NCI-H1105 treated with DMSO at 0.1 percent for 48 hours (cell line): ENCODE measurements at places on chromosomes 7 and 10.

DNA sequence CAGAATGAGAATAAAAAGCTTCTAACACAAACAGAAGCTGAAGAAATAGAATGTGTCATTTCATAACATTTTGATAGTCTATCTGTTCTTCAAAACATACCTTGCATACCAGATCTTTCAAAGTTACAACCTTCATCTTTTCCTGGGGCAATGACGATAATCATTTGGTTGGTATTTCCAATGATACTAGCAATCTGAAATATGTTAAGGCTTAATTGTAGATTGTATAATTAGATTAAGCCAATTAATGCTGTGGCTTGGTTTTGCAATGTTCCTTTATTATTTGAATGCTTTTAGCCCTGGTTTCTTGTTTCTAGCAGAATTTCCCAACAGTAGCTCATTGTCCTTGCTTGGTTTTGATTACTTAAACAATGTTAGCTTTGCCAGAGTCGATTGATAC is 84.6 kb downstream of the CABCOCO1 start:
- no peak for DNase-seq

DNA sequence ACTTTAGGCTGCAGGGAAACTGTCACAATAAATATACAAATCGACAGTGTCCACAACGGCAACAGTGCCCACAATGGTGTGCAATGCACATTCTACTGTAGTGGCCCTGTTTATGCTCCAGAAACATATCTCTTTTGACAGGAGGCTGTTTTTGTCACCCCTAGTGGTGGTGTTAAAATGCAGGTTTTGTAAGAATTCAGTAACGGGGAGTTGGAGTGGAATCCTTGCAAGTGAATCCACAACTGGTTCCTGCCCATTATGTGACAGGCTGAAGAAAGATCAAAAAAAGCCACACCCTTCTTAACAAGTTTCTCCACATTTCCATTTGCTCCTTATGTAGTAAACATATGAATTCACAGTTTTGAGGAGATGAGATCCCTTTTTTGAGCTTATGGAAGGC is 58.5 kb downstream of the BEND7 start:
- no peak for DNase-seq

DNA sequence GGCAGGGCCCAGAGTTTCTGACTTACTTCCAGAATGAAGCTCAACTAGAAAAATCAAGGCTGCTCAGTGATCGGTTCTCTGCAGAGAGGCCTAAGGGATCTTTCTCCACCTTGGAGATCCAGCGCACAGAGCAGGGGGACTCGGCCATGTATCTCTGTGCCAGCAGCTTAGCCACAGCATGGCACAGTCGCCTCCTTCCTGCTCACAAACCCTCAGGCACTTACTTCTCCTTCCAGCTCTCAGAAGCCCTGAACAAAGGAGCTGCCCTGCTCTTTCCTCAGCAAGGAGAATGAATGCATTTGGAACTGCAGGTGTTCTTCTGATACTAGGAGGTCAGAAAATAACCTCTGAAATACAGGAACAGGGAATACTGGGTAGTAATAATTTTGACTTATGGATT is 219.7 kb upstream of the PRSS1 start:
- DNase-seq, result no peak

DNA sequence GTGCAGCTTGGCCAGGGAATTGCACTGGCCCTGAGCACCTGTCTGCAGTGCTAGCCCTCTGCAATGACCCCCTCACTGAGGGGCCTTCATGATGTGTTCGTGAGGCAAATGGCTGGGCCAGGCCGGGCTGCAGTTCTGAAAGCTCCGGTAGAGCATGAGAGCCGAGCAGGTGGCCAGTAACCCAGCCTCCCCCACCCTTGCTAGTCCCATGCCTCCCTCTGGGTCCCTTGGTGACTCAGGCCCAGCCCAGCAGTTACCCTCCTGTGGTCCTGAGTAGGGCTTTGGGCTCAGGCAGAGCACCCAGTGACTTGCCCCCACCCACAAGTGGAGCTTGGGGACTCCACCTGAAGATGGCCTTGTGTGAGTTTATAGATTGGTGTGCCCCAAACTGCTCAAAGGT is 16.1 kb upstream of the CSGALNACT2 start:
- no peak for DNase-seq

DNA sequence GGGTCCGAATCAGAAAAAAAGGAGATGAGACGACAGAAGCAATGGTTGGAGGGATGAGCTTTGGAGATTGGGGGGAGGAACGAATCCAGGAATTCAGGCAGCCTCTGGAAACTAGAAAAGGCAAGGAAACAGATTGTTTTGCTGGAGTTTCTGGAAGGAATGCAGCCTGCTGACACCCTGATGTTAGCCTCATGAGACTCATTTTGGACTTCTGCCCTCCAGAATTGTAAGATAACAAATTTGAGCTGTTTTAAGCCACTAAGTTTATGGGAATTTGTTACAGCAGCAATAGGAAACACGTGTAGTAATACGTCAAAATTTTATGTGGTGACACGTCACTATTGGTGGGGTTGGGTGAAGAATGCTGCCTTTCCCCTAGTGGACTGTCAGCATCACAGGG is 25.6 kb upstream of the NPS start:
- DNase-seq, result no peak

- DNase-seq, result peak; percentile 48
These were observed 708 bp downstream of the UBN2 start for GRCh38 chr7:139231513-139232376.

- peak; percentile 65 for DNase-seq
These were observed 25.6 kb downstream of the TMEM196 start for GRCh38 chr7:19747740-19748339.

DNA sequence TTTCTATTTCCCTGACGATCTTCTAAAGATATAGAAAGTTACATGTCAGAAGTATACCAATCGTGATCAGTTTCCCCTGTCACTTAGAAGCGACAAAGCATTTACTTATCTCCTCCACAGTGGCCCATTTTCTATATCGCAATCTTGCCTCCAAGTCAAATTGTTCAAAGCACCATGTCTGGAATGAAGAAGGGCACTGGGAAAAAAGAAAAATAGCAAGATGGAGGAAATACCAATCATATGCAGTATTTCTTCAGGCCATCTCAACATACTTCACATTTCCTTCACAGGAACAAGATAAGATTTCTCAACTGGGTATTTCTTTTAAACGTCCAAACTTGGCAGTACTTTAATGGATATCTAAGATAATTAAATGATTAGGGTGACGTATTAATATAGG is 63.3 kb upstream of the IL6 start:
- DNase-seq, result no peak

DNA sequence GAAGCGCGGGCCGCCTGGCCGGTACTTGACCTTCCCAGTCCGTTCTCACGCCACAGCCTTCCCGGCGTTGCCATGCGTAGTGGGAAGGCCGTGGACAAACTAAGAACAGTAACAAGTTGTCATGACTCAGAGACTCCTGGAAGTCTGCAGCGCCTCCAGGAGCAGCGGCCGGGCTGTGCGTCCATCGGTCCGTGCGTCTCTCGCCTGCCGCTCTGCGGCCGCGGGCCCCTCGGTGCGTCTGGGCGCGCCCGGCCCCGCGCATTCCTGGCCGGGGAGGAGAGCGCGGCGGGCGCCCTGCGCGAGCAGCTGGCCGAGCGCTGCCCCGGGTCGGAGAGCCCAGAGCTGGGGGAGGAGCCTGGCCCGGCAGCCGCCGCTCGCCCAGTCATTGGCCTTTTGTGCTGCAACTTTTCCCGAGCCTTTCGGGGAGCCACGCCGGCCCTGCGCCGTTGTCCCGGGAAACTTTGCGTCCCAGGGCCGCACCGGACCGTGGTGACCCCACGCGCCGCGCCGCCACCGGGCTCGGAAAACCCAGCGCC is 123.7 kb downstream of the TACC2 start:
- DNase-seq, result no peak

GRCh38 chr7:41116817-41117216 is 586.1 kb downstream of the INHBA start:
- DNase-seq, result no peak

DNA sequence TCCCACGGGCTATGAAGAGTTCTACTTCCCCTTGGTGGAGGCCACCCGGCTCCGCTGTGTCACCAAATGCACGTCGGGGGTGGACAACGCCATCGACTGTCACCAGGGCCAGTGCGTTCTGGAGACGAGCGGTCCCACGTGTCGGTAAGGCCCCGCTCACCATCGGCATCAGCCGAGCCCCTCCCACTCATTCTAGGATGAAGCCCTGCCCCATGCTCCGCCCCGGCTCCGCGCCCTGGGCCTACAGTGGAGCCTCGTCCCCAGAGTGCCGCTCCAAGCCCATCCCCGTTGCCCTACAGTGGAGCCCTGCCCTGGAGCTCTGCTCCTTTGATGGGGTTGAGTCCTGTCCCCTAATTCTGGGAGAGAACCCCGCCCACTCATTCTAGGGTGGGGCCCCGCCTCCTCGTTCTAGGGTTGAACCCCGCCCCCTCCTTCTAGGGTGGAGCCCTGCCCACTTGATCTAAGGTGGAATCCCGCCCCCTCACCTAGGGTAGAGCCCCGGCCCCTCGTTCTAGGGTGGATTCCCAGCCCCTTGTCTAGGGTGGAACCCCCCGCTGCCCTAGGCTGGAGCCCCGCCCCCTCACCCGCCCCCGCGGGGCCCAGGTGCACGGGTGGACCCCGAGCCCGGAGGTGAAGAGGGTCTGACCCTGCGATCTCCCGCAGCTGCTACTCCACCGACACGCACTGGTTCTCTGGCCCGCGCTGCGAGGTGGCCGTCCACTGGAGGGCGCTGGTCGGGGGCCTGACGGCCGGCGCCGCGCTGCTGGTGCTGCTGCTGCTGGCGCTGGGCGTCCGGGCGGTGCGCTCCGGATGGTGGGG is 3.4 kb upstream of the MUC12 start:
- no peak for DNase-seq

- DNase-seq, result no peak
These were observed 59.9 kb downstream of the MAP3K8 start for GRCh38 chr10:30493609-30494530.

DNA sequence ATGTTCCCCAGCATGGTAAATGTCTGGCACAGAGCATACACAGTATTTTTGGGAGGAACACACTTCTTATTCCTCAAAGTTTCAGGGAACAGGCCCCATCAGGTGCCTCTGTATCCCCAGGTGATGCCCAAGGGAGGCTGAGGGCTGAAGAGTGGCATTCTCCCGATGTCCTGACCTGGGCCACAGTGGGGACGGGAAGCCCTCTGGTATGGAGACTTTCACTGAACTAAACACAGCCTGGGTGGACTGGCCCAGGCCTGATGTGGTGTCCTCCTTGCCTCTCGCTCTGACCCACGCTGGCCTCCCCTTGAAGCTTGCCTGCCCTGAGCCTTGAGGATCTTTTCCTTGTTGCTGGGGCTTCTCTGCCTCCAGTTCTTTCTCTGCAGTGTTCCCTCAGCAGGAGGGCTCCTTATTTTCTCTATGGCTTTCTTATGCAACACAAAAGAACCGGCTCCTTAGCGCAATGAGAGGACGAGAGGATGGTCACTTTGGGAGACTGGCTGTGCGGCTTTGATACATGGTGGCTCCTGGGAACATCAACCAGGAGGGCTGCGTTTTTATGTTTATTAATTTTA is 157.5 kb upstream of the TNS3 start:
- DNase-seq, result no peak

DNA sequence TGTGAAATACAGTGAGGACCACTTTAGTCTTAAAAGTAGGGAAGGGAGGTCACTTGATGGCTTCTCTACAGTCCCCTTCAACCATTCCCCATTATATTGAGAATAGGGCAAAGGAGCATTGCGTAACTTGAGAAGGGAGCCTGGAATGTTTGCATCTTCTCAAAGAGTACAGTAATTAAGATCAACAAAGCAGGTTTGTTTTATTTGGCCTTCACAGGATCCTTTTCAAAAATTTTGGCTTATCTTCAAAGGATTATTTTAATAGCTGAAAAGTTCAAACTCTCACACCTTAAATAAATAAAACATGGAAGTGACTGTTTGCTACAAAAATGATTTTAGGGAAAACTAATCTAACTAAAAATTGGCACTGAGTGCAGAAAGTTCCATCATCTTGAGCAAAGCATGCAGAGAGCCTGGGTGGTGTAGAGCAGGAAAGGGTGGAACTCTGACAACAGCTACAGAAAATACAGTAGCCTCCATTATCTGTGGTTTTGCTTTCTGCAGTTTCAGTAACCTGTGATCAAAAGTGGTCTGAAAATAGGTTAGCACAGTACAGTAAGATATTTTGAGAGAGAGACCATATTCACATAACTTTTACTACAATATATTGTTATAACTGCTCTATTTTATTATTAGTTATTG is 214.0 kb downstream of the MDFIC start:
- peak; percentile 50 for DNase-seq

DNA sequence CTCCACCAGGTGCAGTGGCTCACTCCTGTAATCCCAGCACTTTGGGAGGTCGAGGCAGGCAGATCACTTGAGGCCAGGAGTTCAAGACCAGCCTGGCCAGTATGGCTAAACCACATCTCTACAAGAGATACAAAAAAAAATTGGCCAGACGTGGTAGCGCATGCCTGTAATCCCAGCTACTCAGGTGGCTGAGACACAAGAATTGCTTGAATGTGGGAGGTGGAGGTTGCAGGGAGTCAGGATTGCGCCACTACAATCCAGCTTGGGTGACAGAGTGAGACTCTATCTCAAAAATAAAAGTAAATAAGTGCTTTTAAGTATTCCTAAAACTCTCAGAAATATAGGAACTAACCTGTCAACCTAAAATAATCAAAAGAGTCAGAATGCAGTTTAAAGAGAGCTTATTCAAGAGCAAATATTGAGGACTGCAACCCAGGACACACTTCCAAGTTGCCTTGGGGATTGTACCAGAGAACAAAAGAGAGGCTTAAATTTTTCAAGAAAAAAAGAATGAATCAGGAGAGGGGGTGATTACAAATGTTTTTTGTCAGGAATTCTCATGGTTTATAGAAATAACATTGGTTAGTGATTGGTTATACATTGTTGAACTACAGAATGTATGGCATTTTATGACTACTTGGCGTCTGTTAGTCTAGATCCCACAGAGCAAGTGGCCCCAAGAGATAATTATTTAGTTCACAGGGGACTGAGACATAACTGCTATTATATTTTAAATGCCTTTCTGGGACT is 33.2 kb upstream of the PPP1R9A start:
- DNase-seq, result no peak

- no peak for DNase-seq
These were observed 68.6 kb upstream of the SEM1 start for GRCh38 chr7:96778263-96778662.

- no peak for DNase-seq
These were observed 1.8 kb downstream of the PRXL2A start for GRCh38 chr10:80410122-80410521.
